Heart left ventricle (tissue), 16 donors: ENCODE measurements at places on chromosomes 5 and 9. TPM values are rescaled to one million over a fixed set of nuclear protein-coding genes. Genes with fewer than 3 reads are reported as not detected.

The SV2C gene
- total RNA-seq, result 0.20 TPM

The IL9 gene
- not detected for total RNA-seq

The SRD5A1 gene
- 3.3 TPM for total RNA-seq

The PAIP1 gene
- 157 TPM for total RNA-seq

The SPINK1 gene
- not detected for total RNA-seq

GRCh38 chr9:6759185-6759977, 1.6 kb downstream of the KDM4C start:
- DNase-seq, result no peak

GRCh38 chr5:55720188-55720703, 8.1 kb upstream of the SLC38A9 start:
- DNase-seq, result no peak

- DNase-seq, result no peak
Observed at GRCh38 chr5:63128018-63128417, 549.4 kb downstream of the LRRC70 start.

DNA sequence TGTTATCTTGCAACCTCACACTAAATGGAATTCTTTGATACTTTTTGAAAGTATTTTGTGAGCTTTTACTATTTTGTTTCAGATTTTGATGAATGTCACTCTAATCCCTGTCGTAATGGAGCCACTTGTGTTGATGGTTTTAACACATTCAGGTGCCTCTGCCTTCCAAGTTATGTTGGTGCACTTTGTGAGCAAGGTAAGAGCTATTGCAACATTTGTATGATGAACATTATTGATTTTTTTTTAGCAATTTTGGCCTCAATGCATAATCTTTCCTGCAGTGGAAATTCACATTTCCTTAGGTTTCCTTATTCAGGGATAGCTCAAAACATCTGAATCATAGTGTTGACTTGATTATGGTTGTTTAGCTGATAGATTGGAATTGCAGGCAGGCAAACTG, 76.3 kb downstream of the VCAN start:
- DNase-seq, result no peak

- no peak for DNase-seq
Observed at GRCh38 chr9:123509646-123510045, 153.6 kb downstream of the CRB2 start.

DNA sequence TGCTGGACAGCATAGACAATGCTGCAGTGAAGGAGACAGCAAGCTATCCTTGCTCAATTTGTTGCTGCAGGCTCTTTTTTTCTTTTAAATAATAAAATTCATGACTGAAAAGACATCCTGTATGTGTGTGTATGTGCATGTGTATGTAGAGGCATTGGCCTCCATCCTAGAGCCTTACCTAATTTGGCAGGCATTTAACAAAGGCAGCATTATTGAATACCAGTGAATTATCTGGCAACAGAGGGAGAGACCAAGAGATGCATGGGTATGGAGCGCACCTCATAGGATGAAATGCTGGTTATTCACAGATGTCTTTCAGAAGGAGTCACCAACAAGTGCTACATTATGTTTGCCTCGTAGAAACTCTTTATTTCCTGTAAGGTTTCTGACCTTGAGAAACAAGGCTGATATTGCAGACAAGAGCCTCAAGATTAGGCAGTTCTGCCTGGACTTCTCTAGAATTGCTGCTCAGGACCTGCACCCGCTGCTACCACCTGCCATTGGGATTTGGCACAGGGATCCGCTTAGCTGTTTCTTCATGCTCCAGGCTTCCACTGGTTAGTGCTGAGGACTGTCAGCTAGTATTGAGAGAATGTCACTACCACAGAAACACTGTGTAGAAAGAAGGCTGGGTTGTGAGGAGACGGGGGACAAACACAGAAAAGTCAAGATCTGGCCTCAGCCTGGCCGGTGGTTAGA, 247.7 kb upstream of the RFX3 start:
- DNase-seq, result no peak

- no peak for DNase-seq
Observed at GRCh38 chr5:157959370-157959769, 100.4 kb upstream of the CLINT1 start.

DNA sequence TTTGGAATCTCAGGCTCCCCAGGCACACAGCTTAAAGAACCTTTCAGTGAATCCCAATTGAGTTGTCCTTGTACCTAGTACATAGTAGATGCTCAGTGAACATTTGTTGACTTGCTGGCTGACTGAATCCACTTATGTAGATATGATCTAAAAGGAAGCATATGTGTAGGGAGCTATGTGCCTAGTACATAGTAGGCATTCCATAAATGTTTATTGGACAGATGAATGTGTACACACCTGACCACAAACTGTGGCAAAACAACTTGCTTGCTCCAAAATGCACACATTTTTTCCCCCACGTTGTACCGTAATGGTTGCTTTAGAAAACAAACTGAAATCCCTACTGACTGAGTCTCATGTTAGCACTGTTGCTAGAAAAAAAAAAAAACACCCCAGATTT, 80.2 kb upstream of the IL12B start:
- no peak for DNase-seq
